ENCODE measurements at places on chromosomes 16 and 17.

GRCh38 chr17:12485361-12485906, 180.3 kb upstream of the MYOCD start:
- no peak for DNase-seq

GRCh38 chr17:1039511-1040215, 42.7 kb downstream of the TIMM22 start:
- DNase-seq: no peak

DNA sequence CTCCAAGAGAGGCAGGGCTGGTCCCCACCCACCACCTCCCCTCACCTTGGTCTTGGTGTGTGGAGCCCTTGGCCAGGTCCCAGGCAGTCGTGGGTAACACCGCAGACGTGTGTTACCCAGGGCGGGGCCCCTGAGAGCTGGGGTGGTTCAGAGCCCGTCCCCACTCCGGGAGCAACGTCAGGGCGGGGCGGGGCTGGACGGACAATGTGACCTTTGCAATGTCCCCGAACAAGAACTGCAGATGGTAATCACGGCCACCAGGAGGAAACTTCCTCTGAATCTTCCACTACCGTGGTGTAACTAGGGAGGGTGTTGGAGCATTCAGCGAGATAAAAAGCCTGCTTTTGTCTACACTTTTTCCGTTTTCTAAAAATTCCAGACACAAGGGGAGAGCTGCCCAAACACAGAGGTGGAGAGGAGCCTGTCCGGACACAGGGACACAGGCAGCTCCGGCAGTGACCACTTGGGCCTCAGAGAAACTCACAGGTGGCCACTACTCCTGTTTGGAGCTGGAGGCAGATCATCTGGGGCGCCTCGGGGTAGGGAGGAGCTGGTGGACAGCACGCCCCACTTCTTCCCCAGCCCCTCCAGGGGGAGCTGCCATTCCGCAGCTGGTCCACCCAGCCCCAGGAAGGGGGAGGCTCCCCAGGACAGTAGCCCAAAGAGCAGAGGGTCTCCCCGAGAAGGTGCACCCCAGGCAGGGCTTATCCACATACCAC, 14.2 kb upstream of the SLC38A10 start:
- DNase-seq: peak; percentile 74

- no peak for DNase-seq
Observed at GRCh38 chr16:50594308-50595260, 46.4 kb downstream of the NKD1 start.

- no peak for DNase-seq
Observed at GRCh38 chr17:41052566-41052965, 2.5 kb downstream of the KRTAP2-2 start.

DNA sequence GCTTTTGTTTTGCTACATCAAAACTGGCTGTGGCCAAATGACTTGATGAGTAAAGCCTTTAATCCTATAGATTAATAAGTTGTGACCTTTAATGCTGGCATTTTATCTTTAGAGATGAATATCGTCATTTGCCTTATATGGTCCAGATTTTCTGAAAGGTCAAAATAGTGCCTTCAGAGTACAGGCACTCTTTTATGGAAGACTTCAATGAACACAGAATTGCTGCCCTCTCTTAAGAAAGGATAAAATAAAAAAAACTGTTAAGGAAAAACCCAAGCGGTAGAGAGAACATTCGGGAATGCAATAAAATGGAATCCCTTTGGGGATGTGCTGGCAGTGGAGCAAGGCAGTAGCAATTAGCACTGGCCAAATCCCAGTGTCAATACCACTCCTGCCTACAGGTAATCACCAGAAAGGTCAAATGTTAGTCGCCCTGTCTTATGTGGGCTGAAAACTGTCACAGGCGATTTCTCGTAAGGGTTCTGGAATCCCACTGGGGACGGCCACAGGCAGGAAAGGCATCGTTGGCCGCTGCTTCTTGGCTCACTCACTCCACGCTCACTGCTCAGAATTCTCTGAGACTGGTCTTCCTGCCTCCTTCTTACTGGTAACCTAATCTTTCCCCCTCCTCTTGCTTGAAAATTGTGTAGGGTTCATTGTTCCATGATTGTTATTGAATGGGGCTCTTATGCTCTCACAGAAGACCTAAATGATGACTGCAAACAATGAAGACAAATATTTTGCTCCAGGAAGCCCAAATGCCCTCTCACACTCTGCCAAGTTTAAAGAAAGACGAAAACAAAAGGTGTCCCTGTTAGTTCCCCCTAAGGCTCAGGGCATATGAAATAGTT, 45.4 kb upstream of the HSBP1 start:
- DNase-seq: no peak

GRCh38 chr16:85138825-85139627, 26.8 kb upstream of the CIBAR2 start:
- no peak for DNase-seq

DNA sequence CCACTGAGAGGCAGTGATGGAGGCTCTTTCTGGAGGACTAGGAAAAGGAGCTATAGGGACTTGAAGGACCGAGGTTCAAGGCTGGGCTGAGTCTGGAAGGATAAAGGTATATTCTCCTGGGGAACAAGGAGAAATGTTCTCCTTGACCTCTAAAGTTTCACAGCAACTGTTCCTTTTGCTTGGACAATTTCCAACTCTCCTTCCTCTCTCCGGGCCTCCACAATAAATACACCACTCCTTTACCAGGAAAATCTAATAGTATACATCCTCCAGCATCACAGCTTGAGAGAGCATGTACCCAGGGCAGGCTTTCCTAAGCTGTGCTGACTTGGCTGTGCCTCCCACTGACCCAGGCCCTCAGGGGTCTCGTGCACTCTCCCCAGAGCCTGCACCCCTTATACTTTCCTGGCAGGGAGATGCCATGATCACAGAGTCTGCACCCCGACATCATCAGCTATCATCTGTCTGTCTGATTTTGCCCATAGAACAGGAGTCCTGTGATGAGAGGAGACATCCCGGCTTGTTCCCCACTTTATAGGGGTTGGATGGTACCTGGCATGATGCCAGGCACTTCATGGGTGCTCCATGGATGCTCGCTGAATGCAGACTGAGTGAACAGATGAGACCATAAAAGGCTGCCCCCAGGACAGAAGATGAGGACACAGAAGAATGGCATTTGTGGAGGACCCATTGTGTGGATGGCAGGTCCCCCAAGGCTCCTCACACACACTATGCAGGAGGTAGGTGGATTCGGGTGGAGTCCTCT, 582.6 kb upstream of the CDH5 start:
- no peak for DNase-seq

DNA sequence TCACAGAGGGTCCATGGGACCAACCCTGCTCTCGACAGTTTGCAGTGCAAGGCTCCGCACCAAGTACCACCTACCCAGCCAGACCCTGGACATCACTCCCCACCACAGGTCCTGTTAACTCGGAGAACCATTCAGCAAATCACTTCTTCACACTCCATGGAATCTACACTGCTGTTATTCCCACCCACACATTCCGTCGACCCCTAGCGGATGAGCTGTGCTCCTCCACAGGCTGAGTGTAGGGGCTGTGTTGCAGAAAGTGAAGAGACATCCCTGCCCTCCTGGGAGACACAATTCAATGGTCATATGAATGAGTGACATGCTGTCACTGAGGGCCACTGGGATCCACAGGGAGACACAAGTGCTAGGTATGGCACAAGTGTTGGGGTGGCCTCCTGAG, 27.5 kb downstream of the MPG start:
- no peak for DNase-seq

DNA sequence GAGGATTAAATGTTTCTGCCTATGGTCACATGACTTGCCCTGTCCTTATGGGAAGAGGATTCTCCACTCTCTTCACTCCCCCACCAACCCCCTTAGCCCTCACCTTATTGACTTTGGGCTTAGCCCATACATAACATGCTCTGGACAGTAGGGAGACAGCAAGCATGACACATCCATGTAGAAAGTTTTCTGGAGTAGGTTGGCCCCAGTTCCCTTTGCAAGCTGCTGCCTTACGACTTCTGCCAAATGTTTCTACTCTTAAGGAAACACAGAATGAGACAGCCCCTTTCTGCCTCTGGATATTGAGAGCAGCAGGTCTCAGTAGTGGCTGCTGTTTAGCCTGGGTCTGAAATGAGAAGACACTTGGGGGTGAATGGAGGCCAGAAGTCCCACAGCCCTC, 282.2 kb downstream of the MAP2K6 start:
- no peak for DNase-seq

GRCh38 chr16:16086653-16087446, 136.4 kb downstream of the ABCC6 start:
- DNase-seq: no peak

- no peak for DNase-seq
Observed at GRCh38 chr16:79005096-79005495, 595.4 kb downstream of the MAF start.

DNA sequence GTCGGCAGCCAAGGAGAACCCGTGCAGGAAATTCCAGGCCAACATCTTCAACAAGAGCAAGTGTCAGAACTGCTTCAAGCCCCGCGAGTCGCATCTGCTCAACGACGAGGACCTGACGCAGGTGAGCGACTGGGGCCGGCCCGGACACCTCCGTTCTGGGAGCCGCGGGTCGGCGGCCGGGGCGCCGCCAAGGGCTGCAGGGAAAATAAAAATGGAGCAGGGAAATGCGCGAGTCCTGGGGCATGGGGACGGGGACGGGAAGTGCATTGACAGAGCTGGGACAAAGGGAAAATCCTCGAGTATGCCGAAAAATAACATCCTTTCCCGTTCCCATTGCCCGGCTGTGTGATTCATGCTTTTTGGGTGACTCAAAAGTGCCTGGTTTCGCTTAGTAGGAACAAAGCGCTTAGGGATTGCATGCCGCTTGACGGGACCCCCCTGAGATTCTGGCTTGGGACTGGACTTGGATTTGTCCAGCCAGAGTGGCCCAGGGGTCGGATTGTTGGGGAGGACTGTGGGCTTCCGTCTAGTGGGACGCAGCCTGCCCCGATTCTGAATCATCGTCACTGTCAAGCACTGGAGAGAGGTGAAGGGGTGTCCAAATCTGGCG, 699 bp downstream of the MPRIP start:
- peak; percentile 39 for DNase-seq

- DNase-seq: no peak
Observed at GRCh38 chr17:67260170-67260987, 15.4 kb upstream of the HELZ start.

GRCh38 chr17:30137158-30137557, 20.5 kb downstream of the NSRP1 start:
- no peak for DNase-seq

DNA sequence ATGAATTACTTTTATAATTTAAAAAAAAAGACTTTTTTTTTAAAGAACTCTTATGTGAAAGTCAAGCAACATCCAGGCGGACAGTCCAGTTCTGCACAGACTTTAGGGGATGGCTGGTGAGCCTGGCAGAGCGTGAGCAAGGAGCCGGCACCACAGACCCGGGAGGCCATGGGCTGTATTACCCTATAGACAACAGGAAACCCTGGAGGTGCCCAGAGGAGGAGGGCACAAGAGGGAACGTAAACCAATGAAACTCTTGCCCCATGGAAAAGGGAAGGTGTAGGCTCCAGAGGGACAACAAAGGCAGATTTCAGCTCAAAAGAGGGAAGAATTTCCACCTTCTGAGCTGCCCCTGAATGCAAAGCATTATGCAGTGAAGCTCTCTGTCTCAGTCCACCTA, 25.5 kb upstream of the RPH3AL start:
- no peak for DNase-seq

GRCh38 chr17:45366049-45366448, 49.2 kb upstream of the MAP3K14 start:
- no peak for DNase-seq

GRCh38 chr16:58449306-58449705, 50.6 kb upstream of the NDRG4 start:
- DNase-seq: no peak

DNA sequence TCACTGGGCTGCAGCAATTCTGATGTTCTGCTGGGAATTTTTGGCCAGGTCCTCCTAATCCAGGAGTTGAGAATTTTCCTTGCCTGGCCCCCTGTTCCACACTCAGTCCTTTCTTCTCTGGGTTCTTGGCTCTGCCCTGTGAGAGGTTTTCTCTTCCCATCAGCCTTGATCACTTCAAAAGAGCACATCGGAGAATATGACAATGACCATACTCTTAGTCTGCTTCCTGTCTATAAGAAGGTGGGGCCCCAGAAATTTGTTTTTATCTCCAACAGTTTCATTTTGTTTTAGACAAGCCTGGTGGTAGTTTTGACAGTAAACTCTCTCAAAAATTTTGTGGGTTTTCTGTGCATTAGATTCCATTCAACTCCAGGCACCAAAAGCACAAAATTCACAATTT, 70.7 kb downstream of the C17orf67 start:
- DNase-seq: no peak

GRCh38 chr16:76976756-76977155, 214.2 kb upstream of the MON1B start:
- no peak for DNase-seq

DNA sequence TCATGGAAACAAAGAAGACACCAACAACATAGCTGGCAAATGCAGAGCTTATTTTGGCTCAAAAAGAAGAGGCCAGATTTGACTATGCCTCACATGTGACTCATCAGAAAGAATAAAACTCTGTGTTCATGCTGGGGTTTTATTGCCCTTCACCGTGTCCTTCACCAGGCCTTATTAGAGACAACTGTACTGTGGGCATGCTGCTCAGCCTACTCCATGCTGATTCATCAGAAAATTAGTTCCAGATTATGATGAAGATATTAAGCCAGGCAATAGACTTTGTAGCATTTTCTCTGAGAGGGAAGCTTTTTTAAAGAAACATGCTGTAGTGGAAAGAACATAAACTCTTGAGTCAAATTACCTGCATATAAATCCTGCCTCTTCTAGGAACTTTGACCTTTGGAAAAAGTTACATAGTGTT, 89.8 kb downstream of the CYB561 start:
- DNase-seq: no peak

DNA sequence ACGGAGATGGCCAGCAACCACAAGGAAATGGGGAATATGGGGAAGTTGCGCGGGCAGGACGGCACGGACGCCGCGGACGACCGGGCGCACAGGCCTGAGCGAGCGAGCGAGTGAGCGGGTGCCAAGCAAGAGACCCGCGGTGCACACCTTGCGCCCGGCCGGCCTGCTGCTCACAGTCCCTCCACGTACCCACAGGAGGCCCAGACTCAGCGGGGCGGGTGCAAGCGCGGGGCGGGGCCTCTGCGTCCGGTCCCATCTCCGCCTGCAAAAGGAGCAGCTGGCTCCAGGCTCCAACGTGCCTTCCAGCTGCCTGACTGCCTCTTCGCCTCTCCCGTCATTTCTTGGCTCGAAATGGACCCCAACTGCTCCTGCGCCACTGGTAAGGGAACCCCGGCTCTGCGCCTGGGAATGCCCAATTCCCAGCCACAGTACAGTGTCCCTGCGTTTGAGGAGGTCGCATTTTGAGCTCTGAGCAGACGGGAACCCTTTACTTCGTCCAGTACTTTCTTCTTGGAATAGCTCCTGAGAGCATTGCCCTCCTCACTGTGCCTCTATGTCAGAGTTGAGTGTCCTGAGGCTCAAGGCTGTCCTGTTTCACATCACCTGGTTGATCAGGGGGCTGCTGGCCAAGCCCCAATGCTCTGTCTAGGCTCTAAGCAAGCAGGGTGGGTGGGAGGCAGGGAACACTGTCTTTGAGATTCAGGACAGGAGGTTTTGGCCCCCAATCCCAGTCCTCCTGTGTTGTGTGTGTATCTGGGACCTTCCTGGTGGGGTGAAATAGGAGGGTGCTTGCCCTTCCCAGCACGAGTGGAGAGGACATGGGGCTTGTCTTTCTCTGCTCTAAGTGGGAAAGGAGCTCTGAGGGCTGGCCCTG, 8.1 kb upstream of the MT1E start:
- DNase-seq: no peak

- no peak for DNase-seq
Observed at GRCh38 chr16:3606441-3606840, 5.0 kb downstream of the SLX4 start.

- DNase-seq: peak; percentile 23
Observed at GRCh38 chr16:29943846-29944799, 17.8 kb upstream of the TMEM219 start.

- no peak for DNase-seq
Observed at GRCh38 chr16:81473558-81473957, 28.9 kb downstream of the CMIP start.
